ENCODE measurements at places on chromosomes 7 and 10.

DNA sequence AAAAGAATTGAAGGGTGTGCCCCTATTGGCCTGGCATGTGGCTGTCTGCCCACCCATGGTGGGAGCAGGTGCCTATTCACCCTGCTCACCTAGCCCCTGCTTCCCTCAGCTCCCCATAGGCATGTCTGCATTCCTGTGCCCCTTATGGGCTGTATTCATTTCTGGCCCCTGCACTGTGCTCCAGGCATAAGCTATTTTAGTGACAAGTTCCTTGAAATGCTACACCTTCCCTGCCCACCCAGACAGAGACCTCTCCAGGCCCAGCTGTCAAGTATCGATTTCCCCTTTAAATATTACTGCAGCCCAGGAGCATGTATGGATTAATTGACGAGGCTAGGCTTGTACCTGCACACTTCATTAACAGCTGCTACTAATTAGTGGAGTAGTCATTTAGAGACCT, 235.4 kb downstream of the RPS24 start:
- DNase-seq, result no peak

DNA sequence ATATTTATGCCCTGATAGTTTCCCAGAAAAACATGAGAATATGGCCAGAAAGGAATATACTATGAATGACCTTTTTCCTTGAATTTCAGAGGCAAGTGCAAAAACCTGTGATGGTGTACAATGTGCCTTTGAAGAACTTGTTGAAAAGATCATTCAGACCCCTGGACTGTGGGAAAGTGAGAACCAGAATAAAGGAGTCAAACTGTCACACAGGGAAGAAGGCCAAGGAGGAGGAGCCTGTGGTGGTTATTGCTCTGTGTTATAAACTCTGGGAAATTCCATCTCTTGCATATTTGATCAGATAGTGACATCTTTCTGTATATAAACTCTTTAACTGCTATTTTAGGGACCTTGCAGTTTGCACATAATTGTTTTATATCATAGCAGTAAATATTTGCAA, 33.7 kb downstream of the RAB18 start:
- no peak for DNase-seq

GRCh38 chr10:128062331-128062880, 63.8 kb downstream of the MKI67 start:
- DNase-seq, result no peak

GRCh38 chr10:73743327-73743904, 756 bp upstream of the SEC24C start:
- no peak for DNase-seq

- DNase-seq, result no peak
Measured at GRCh38 chr10:61159253-61159652, 215.3 kb upstream of the RHOBTB1 start.

DNA sequence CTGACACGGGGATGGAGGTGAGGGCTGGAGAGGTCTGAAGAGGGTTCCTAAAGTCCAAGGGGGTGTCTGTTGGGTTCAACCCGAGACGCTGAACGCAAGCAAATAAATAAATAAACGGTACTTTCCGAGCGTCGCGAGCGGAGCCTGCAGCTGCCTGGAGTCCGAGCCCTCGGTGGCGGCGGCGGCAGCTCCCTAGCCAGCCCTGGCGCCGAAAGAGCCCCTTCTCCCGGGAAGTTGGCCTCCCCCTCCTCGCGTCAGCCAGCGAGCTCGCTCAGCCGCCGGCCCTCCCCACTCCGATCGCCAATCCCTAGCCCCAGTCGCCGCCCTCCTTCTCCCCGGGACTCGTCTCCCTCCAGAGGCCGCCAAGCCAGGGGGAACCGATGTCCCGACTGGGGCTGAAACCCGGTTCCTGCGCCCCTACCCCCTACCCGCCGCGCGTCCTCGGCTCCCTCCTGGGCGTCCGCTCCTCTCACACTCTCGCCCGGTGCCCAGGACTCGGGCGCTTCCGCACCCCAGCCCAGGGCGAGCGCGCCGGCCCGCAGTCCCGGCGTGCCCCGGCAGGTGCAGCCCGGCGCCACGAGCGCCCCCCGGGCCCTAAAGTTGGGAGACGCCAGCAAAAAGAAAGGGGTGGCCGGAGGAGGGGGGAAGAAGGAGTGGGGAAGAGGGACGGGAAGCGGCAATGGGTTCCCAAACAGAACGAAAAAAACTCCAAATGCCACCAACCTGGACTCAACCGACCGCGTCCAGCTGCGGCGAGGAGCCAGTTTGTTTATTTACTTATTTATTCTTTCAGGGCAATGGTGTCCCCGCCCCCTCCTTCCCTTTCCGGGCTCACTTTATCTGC, at the start of gene GFRA1:
GFRA1 (minus strand) TSS at position 767 of the 844 bp plus-strand sequence. CDS start 1,177 bp downstream, outside the sequence.
- DNase-seq, result no peak

- no peak for DNase-seq
Measured at GRCh38 chr10:72065439-72066025, 22.8 kb downstream of the SPOCK2 start.

- DNase-seq, result no peak
Measured at GRCh38 chr7:46604241-46604661, 683.2 kb upstream of the IGFBP3 start.

GRCh38 chr10:15461353-15462108, 90.4 kb upstream of the FAM171A1 start:
- DNase-seq, result no peak

DNA sequence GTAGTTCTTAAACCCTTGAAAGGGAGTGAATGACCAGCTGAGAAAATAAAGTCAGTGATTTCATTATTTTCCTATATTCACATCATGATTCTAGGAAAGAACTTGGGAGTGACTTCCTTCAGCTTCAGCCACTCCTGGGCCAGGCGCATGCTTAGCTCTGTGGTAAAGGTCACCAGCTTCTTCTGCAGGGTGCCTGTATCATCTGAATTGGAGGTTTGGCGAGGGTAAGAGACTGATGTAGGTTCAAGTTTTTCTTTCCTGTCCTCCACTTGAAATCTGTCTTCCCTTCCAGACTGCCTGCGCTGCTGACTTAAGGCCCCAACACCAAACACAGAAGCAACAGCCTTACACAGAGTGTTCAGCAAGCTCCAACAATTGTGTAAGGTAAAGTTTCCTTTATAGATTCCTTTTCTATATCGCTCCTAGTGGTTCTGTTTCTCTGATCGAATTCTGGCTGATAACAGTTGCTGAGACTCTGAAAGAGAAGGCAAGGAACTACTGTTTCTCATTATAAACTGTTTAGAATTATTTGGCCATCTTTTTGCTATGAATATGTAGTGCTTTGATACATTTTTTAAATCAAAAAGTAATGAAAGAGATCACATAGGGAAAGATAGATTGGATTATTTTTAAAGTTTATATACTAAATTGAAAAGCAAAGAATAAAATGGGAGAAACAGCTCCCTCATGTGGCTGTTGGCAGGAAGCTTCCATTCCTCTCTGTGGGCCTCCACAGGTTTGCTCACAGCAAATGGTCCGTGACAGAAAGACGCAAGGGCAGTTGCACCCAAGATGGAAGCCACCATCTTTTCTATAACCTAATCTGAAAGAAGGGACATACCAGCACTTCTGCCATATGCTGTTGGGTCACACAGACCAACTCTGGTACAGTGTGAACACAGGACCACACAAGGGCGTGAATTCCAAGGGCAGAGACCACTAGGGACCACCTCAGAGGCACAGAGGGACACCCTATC, 14.0 kb downstream of the GATAD1 start:
- DNase-seq, result peak; percentile 35

DNA sequence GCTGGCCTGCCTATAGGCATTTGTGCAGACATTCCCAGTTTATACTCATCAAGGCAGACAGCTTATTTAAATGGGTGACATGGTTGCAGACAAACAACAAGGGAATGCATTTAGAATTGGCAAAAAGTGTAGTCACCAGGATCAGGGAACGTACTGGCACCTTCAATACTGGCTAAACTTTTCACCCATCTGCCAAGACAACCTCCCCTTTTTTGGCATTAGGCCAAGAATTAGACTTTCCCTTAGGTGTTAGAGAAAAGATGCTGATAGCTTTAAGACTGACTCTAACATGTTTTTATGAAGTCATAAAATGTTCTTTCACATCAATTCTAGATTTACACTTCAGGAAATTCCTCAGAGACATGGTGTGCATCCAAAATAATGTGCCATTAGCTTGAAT, 365.9 kb downstream of the PHTF2 start:
- no peak for DNase-seq

- no peak for DNase-seq
Measured at GRCh38 chr10:26468291-26468690, 30.1 kb downstream of the APBB1IP start.

DNA sequence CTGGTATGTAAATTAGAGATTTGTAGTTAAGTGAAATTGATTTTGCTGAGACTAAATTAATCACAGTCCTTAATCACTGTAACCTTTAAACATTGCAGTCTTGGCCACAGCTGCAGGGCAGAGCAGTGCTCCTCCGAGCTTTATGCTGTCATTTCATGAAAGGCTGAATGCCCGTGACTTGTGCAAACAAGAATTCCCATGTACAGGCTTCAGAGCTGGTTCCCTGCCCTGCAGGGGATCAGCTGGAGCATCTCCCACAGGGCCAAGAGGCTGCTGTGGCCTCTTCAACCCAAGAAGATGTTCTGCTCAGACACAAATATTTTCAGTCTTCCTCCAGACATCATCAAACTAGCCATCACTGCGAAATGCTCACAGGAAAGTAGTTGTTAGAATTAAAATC, 419.1 kb downstream of the AUTS2 start:
- no peak for DNase-seq

DNA sequence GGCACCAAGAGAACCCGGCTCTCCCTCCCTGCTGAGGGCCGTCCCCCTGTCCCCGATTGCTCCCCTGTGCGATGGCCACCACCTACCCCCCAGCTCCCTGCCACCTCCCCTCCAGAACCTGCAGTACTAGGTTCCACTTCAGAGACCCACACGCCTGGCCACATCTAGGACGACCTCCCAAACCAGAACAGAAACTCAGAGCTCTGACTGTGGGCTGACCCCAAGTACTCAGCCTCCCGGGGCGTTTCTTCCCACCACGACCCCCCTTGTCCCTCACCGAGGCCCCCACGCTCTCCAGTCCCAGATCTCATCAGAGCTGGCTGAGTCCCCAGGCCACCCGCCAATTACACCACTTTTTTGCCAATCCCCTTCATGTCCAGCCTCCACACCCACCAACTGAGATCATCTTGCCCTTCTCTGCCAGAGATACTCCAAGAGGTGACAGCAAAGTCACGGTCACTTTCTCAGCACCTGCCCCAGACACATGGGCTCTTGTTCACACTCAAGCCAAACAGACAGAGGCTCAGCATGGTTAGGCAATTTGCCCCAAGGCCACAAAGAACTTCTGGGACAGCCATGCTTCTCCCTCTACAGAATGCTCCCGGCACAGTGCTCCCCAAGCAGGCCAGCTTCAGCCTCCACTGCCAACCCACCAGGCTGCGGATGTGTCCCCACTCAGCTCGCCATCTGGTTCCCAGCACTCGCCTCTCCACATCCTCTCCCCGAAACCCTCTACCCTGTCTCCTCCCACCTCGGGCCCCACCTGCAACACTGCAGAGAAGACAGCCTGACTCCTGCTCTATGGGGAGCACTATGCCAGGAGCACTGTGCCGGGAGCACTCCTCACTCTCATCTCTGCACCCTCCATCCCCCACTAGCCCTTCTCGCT, 4.7 kb downstream of the TMEM120A start:
- no peak for DNase-seq

Measured in H54 (cell line).